ENCODE measurements at places on chromosomes 4 and X.

DNA sequence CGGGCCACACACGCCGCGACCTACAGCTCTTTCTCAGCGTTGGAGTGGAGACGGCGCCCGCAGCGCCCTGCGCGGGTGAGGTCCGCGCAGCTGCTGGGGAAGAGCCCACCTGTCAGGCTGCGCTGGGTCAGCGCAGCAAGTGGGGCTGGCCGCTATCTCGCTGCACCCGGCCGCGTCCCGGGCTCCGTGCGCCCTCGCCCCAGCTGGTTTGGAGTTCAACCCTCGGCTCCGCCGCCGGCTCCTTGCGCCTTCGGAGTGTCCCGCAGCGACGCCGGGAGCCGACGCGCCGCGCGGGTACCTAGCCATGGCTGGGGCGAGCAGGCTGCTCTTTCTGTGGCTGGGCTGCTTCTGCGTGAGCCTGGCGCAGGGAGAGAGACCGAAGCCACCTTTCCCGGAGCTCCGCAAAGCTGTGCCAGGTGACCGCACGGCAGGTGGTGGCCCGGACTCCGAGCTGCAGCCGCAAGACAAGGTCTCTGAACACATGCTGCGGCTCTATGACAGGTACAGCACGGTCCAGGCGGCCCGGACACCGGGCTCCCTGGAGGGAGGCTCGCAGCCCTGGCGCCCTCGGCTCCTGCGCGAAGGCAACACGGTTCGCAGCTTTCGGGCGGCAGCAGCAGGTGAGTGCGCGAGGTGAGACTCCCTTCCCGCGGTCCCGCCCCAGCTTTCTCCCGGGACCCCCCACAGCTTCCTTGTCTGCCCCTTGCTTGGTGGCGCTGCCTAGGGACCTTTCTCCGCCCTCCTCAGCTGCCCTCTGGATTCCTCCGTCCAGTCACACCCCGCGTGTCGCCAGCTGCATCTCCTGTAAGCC, 678 bp downstream of the BMP3 start:
- peaks cover 84% of the 10 kb centered on the region for H3K27me3 ChIP-seq
- peak; percentile 39 for DNase-seq
- H3K4me1 ChIP-seq, result peaks cover 41% of the 10 kb centered on the region
- H3K36me3 ChIP-seq, result no peaks in the 10 kb centered on the region
- peak overlapping the region; percentile 95 for H3K4me3 ChIP-seq
- H3K27ac ChIP-seq, result no peak overlapping the region

DNA sequence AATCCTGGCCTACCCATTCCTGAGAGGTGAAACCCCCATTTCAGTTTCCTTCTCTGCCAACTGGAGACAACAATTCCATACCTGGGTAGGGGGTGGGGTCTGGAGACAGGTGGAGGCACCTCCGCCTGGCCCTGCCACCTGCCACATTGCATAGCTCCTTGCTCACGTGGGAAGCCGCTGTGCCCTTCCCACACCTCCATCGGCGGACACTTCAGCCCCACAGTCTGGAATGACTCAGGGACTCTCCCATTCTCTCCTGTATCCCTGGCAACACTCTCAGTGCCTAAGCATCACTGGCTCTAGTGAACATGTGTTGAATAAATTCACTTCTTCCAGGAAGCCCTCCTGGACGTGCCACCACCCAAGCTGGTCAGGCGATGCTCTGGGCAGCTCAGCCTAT, 21.7 kb downstream of the PPP2R2C start:
- peaks cover 47% of the 10 kb centered on the region for H3K4me1 ChIP-seq
- H3K4me3 ChIP-seq, result no peak overlapping the region
- H3K27ac ChIP-seq, result no peak overlapping the region
- no peak for DNase-seq
- peaks cover 28% of the 10 kb centered on the region for H3K27me3 ChIP-seq

GRCh38 chr4:173919196-173919595, 364.3 kb downstream of the FBXO8 start:
- no peak overlapping the region for H3K4me3 ChIP-seq
- peaks cover 7% of the 10 kb centered on the region for H3K27me3 ChIP-seq
- H3K36me3 ChIP-seq, result no peaks in the 10 kb centered on the region
- H3K4me1 ChIP-seq, result peaks cover 42% of the 10 kb centered on the region

DNA sequence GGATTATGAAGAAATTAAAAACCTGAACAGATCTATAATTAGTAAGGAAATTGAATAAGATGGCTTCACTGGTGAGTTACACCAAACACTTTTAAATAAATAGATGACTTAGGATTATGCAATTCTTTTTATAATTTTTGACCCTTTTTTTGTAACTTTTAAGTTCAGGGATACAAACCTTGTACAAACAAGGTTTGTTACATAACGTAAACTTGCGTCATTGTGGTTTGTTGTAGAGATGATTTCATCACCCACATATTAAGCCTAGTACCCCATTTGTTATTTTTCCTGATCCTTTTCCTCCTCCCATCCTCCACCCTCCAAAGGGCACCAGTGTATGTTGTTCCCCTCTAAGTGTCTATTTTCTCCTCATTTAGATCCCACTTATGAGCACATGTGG, 75.7 kb downstream of the CPEB2 start:
- peaks cover 4% of the 10 kb centered on the region for H3K27me3 ChIP-seq
- no peaks in the 10 kb centered on the region for H3K4me1 ChIP-seq
- no peak for DNase-seq
- H3K4me3 ChIP-seq, result no peak overlapping the region
- peaks cover 5% of the 10 kb centered on the region for H3K36me3 ChIP-seq

GRCh38 chr4:151687021-151687640, 73.7 kb downstream of the GATB start:
- peaks cover 42% of the 10 kb centered on the region for H3K36me3 ChIP-seq
- peak overlapping the region; percentile 41 for H3K27ac ChIP-seq
- peaks cover 17% of the 10 kb centered on the region for H3K27me3 ChIP-seq
- peaks cover 44% of the 10 kb centered on the region for H3K4me1 ChIP-seq
- H3K4me3 ChIP-seq, result no peak overlapping the region
- no peak for DNase-seq

- no peak overlapping the region for H3K27ac ChIP-seq
- peaks cover 3% of the 10 kb centered on the region for H3K27me3 ChIP-seq
- peaks cover 47% of the 10 kb centered on the region for H3K4me1 ChIP-seq
- no peak overlapping the region for H3K4me3 ChIP-seq
- H3K36me3 ChIP-seq, result no peaks in the 10 kb centered on the region
Observed at GRCh38 chr4:81512001-81512756, 40.5 kb upstream of the RASGEF1B start.

- H3K27me3 ChIP-seq, result peaks cover 27% of the 10 kb centered on the region
- H3K4me3 ChIP-seq, result no peak overlapping the region
- no peak for DNase-seq
- H3K4me1 ChIP-seq, result peaks cover 4% of the 10 kb centered on the region
- no peaks in the 10 kb centered on the region for H3K36me3 ChIP-seq
Observed at GRCh38 chr4:25578432-25578831, 77.2 kb upstream of the SLC34A2 start.

- H3K4me3 ChIP-seq, result no peak overlapping the region
- H3K36me3 ChIP-seq, result no peaks in the 10 kb centered on the region
- H3K27ac ChIP-seq, result no peak overlapping the region
Observed at GRCh38 chr4:101238706-101239105, 108.6 kb downstream of the PPP3CA start.

GRCh38 chr4:170423137-170423536, 333.4 kb upstream of the AADAT start:
- no peaks in the 10 kb centered on the region for H3K4me1 ChIP-seq
- no peak overlapping the region for H3K27ac ChIP-seq
- no peaks in the 10 kb centered on the region for H3K36me3 ChIP-seq
- no peak for DNase-seq

DNA sequence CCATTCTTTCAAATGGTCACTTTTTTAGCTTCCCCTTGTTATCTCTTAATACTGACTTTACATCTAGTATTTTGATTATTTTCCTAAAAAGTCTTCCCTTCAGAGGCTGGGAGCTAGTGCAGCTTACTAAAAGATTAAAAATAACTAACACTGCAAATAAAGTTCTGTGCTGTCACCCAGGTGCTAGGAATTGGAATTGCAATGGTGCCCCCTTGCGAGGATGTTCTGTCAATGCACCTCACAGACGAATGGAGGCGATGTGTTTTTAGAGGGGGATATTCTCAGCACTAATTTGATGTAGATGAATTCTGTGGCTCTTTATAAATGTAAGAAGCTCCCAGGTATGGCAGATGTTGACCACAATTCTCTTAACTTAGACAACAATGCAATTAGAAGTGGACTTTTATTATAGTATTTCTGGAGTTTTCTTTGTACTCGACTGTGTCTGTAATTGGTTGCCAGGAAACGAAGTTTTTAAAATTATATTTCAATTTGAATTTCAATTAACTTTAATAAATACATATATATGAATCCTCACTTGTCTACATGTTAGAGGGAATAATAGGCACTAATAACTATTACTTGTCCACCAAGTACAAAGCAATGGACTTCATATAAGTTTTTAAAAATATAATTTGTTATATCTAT, 22.0 kb upstream of the SMIM31 start:
- no peaks in the 10 kb centered on the region for H3K36me3 ChIP-seq
- H3K4me3 ChIP-seq, result no peak overlapping the region
- peaks cover 6% of the 10 kb centered on the region for H3K27me3 ChIP-seq
- no peak overlapping the region for H3K27ac ChIP-seq

DNA sequence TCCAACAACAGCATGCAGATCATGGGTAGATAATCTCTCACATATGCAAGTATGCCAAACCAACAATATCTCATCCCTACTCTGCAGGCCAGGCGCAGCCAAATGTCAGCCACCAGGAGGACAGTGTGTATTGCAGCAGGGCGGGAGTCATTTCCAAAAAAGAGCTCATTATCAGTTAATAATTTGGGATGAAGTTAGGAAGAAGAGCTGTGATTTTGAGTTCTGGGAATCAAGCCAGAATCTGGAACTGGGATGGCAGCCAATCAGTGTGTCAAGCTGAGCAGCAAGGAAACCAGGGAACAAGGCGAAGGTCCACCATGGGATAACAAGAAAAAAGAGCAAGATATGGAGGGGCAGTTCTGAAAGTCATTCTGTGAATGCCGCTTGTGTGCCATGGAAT, 88.2 kb upstream of the CAMK2D start:
- H3K27me3 ChIP-seq, result no peaks in the 10 kb centered on the region
- no peak for DNase-seq
- no peak overlapping the region for H3K27ac ChIP-seq
- H3K36me3 ChIP-seq, result no peaks in the 10 kb centered on the region

- peaks cover 2% of the 10 kb centered on the region for H3K27me3 ChIP-seq
- H3K4me1 ChIP-seq, result no peaks in the 10 kb centered on the region
- no peak overlapping the region for H3K27ac ChIP-seq
- no peak for DNase-seq
- no peaks in the 10 kb centered on the region for H3K36me3 ChIP-seq
- H3K4me3 ChIP-seq, result no peak overlapping the region
Observed at GRCh38 chr4:71303287-71303686, 35.5 kb upstream of the SLC4A4 start.

GRCh38 chrX:107168257-107168656, 38.0 kb downstream of the NUP62CL start:
- H3K27ac ChIP-seq, result no peak overlapping the region
- H3K4me3 ChIP-seq, result no peak overlapping the region
- H3K27me3 ChIP-seq, result peaks cover 4% of the 10 kb centered on the region

DNA sequence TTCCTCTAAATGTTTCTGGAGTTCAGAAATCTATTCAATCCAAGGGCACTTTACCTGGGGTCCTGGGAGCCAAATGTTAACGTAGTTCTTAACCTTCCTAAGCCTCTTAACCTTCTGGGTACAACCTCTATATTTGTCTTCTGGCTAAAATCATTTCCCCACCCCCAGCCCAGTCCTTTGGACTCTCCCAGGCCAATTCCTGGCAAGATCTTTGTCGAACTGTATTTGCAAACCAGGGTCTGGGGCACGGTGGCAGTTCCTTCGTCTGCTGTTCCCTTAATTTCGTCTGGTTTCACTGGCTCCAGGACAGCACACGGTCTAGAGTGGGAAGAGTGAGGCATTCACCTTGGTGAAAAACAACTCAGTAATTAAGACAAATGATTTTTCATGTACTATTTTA, 811 bp upstream of the SLC25A5 start:
- DNase-seq, result no peak
- peaks cover 11% of the 10 kb centered on the region for H3K36me3 ChIP-seq
- H3K27me3 ChIP-seq, result peaks cover 5% of the 10 kb centered on the region

GRCh38 chr4:176422001-176422400, 102.2 kb downstream of the SPCS3 start:
- no peaks in the 10 kb centered on the region for H3K4me1 ChIP-seq
- H3K4me3 ChIP-seq, result no peak overlapping the region
- no peak overlapping the region for H3K27ac ChIP-seq
- no peaks in the 10 kb centered on the region for H3K36me3 ChIP-seq
- no peak for DNase-seq

- H3K36me3 ChIP-seq, result peaks cover 68% of the 10 kb centered on the region
- H3K27me3 ChIP-seq, result no peaks in the 10 kb centered on the region
- no peak overlapping the region for H3K27ac ChIP-seq
- DNase-seq, result no peak
- no peaks in the 10 kb centered on the region for H3K4me1 ChIP-seq
- no peak overlapping the region for H3K4me3 ChIP-seq
Observed at GRCh38 chr4:143202824-143203223, 18.1 kb downstream of the USP38 start.

DNA sequence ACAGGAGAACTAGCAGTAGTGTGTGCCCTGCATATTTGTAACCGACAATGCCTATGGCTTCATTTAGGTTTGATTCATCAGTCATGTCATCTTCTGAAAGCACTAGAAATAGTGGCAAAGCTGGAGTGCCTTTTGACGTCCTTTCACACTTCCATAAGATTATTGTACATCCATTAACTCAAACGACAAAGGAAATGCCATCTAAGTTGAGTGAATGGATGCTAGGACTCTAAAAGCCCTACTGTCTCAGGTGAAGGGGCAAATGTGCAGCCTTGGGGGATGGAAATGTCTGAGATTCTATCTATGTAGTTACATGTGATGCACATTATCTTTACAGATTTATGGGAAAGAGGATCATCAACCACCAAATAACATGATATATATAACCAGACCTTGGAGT, 1473.6 kb downstream of the STIM2 start:
- peaks cover 2% of the 10 kb centered on the region for H3K27me3 ChIP-seq
- H3K36me3 ChIP-seq, result no peaks in the 10 kb centered on the region
- no peak overlapping the region for H3K27ac ChIP-seq

- H3K27ac ChIP-seq, result no peak overlapping the region
- H3K27me3 ChIP-seq, result no peaks in the 10 kb centered on the region
- no peak overlapping the region for H3K4me3 ChIP-seq
Observed at GRCh38 chrX:100682939-100683338, 38.9 kb downstream of the SRPX2 start.

DNA sequence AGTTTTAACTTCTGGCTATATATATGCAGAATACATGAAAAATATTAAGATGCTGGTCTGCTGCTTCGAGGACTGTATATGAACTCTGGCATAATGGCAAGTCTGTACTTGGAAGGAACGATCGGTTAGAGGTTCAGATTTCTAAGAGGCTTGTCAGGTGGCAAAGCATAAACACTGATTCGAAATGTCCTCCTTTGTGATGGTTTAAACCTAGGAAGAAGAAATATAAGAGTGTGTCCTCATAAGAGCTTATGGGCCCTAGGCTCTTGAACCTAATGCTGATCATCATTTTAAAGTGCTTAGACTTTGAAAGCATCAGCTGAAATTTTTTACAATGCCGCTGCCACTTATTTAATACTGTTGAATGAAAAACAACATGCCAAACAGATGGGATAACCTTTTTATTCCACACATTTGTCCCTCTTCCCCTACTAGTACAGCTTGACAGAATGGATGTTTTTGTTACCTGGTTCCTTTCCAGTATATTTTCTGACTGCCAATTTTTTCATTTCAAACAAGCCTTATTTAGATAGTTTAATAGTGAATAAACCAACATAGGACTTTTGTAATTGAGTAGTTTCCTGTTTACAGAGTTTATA, 8.8 kb downstream of the SPRY1 start:
- H3K27me3 ChIP-seq, result no peaks in the 10 kb centered on the region
- peak overlapping the region; percentile 93 for H3K27ac ChIP-seq
- H3K4me1 ChIP-seq, result peaks cover 58% of the 10 kb centered on the region
- no peak for DNase-seq

- no peak overlapping the region for H3K27ac ChIP-seq
- no peak overlapping the region for H3K4me3 ChIP-seq
- H3K36me3 ChIP-seq, result peaks cover 86% of the 10 kb centered on the region
- no peak for DNase-seq
- H3K27me3 ChIP-seq, result no peaks in the 10 kb centered on the region
Observed at GRCh38 chrX:10120331-10120730, 36.4 kb upstream of the CLCN4 start.

Measured in nephron progenitor cell (in vitro differentiated cells).